Left ventricle myocardium inferior (tissue), 1 donor: ENCODE measurements at places on chromosomes 3 and 15.

DNA sequence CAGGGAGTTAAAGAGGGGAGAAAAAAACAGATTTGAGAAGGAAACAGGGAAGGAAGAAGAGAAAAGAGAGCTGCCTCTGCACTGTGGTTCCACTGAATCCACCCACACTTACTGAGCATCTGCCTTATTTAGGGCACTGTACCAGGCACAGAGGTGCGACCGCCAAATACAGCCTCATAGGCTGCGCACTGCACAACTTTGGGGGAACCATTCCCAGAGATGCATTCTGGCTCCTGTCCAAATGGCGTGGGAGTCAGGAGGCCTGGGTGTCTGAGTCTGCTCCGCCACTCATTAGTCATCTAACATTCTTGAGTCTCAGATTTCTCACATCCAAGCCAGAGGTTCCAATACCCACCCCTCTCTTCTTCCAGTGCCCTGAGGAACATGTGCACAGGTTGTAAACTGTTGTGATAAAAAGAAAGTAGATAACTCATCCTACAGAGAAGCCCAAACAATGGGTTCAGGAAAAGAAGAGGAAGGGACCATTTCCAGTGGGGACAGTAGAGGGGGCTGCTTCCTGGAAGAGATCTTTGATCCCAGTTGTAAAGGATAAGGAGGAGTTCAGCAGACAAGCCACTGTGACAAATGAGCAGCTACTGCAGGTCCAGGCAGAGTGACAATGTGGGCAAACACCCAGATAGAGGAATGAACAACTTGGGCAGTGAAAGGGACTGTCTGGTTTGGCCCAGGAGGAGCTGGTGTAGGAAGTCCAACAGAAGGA, 254.6 kb downstream of the UACA start:
- DNase-seq, result no peak

- no peak for DNase-seq
Measured at GRCh38 chr3:47416041-47416440, 35.2 kb downstream of the PTPN23 start.

DNA sequence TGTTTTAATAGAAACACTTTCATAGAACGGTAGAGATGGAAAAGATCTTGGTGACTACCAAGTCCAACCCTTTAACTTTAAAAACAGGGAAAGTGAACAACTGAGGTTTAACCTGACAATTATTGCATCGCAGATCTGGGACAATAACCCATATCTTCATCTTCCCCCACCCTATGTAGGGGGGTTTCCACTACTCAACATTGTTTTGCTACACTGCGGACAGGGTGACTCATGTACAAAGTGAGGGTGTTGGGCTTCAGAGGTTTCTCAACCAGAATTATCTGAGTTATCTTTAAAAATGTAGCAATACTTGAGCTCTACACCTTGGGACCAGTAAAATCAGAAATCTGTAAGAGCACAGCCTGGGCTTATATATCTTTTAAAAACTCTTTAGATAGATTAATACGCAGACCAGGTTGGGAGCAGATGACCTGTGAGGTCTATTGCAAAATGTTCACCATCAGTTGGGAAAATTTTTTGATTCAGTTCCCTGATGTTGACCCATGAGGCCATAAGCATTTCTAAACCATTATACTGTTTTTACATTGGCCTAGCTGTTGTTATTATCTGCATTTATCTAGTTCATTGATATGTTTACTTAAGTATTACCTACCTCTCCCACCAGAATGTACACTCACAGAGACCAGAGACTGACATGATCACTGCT, 103.6 kb upstream of the ICE2 start:
- DNase-seq, result no peak

GRCh38 chr3:142941373-142942123, 21.9 kb downstream of the PAQR9 start:
- no peak for DNase-seq

GRCh38 chr3:8470801-8471200, 30.8 kb upstream of the LMCD1 start:
- DNase-seq, result no peak

GRCh38 chr3:154893813-154894212, 186.3 kb upstream of the MME start:
- no peak for DNase-seq

- no peak for DNase-seq
Measured at GRCh38 chr3:13896473-13897154, 16.7 kb upstream of the WNT7A start.

DNA sequence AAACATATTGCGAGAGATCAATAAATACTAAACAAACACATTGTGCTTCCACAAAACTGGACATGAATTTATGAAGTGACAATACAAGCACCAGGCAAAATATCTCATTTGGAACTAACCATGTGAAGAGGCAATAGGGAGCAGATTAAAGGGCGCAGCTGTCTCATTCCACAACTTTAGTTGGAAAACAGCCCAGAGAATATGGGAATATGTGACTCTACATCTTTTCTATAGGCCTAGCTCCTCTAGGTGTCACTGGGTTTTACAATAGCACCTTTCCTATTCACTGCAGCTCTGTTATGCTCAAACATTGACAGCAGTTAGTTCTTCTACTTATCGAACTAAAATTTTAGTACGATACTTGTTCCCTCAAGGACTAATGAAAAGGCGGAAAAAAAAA, 866.3 kb upstream of the GBE1 start:
- no peak for DNase-seq

GRCh38 chr3:33196538-33196937, 22.1 kb downstream of the SUSD5 start:
- no peak for DNase-seq

DNA sequence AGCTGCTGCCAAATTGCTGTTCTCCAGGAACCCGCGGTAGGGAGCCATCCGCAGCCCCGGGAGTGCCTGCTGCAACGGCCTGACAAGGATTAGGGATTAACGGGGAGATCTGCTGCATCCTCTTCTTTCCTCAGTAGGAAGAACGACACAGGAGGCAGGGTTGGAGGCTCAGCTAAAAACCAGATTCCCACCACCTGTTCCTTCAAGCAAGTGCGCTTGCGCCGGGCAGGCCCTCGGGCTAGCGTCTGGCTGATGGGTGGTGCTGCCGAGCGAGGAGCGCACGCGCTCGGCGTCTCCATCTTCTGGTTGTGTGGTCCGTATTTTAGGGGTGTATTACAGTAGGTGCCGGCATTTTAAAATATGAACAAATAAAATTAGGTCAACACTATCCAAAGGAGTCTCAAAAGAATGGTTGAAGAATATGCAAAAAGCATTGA, 25.4 kb upstream of the SLC25A26 start:
- peak; percentile 57 for DNase-seq

DNA sequence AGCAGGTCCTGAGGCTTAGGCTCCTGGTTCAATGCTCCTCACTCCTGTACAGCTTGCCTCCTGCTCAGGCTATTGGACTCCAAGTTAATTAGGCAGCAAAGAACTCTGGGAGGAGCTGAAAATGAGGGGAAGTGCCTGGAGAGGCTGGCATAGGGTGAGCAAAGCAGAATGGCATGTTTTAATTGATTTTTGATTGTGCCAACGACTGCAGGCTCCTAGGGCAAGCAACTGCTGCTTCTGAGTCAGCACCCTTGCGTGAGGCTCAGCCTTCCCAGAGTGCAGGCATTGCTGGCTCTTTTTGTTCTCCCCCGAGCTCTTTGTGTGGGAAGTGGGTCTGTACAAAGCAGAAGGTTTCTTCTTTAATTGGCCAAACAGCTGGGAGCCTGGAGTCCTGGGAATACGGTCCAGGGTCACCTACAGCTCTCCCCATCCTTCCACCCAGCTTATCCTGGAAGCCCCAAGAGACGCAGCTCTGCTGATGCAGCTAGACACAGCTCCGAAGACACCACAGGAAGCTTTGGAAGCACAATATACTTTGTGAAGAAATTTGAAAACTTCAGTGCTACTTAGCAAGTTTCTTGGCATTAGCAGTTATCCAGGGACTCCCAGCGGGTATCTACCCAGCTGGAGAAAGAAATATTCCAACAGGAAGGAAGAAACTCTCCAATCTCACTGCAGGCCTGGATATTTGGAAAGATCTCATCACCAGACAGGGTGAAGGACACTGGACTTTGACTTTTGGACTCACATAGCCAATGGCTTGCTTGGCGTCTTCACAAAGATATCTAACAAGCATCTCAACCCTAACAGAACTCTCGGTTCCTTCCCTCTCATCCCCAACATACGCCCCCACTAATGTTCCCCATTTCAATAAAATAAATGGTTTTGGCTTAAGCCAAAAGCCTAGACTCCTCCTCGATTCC, 76.8 kb downstream of the BDH1 start:
- DNase-seq, result no peak

- DNase-seq, result no peak
Measured at GRCh38 chr3:24296441-24297205, 198.0 kb downstream of the THRB start.

DNA sequence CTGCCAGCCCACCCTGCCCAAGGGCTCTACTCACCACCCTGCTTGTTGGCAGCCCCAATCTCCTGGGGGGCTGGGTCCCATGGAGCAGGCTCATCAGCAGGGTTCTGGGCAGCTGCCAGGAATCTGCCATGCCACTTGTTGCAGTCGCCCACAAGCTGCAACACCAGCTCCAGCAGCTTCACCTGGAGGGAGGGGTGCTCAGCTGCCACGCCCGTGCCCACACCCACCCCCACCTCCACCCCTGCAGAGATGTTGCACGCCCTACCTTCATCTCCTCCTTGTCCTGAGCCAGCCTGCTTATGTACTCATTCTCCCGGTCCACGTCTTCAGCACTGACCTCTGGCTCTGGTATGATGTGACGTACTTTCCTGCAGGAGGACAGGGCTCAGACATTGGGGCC, 77.9 kb upstream of the C2CD4B start:
- DNase-seq, result no peak

DNA sequence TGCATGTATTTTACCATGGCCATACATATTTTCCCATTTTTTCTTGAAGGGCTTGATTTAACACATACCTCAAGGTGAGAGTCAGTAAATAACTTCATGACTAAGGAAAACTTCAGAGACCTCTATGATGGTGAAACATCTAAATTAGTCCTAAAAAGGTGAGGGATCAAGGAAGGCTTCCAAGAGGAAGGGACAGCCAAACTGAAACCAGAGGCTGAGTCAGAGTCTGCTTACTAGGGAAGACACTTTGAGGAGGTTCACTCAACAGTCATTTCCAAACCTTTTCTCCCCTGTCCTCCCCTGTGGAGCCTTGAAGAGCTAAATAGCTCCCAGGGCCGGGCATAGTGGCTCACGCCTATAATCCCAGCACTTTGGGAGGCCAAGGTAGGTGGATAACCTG, 206.6 kb downstream of the SHQ1 start:
- no peak for DNase-seq

DNA sequence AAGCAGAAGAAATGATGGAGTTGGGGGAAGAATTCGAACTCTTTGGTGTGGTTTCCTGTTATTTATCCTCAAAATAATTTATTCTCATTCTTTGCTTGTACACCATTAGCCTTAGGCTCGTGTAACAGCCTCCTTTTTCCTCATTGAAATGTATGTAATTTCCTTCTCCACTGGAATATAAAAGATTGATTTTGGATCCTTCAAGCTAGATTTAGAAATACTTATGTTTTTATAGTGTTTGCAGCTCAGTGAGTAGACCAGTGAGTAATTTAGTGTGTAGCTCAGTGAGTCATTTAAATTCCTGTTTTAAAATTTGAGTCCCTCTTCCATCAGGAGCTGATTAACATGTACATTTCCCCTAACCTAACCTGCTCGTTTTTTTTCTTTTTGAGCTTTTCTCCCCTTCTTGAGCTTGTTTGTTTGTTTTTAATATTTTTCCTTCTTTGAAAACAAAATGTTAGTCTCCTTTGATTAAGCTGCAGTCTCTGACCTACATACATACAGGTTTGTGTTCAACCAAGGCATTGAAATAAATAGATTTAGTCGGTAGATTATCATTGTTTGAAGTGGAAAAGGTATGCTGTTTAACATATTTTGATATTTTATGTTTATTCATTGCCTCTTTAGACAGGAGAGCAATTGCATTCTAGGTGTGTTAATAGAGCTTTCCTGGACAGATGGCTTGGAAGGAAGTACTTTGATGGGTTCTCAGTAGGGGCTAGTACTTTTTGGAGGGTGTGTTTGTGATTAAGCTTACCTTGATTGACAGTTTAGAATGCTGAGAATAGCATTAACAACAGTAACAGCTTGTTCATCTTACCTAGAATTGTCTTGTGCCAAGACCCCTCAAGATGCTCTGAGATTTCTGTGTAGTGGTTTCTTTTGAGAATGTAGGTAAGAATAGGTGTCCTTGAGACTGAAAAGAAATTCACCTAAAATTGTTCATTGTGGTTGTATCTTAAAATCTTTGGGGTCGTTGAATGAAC, 5.9 kb downstream of the USP3 start:
- no peak for DNase-seq

DNA sequence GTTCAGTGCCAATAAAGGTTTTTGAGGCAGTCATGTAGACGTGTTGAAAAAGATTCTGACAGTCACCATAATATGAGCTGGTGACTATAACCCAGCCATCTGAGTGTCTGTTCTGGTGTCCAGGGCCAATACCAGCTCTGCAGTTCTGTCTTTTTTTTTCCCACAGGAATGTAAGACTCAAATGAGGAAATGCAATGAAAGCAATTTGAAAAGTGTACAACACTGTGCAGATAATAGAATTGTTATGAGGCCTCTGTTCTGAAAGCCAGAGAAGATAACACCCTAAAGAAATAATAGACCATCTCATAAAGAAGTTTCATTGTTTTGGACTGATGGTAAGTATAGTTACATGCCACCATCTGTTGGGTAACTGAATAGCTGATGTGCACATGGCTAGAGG, 57.1 kb downstream of the CLDN1 start:
- no peak for DNase-seq

GRCh38 chr3:171228240-171228639, 201.7 kb upstream of the SLC2A2 start:
- DNase-seq, result no peak

- DNase-seq, result no peak
Measured at GRCh38 chr3:40228792-40229350, 80.6 kb upstream of the EIF1B start.

DNA sequence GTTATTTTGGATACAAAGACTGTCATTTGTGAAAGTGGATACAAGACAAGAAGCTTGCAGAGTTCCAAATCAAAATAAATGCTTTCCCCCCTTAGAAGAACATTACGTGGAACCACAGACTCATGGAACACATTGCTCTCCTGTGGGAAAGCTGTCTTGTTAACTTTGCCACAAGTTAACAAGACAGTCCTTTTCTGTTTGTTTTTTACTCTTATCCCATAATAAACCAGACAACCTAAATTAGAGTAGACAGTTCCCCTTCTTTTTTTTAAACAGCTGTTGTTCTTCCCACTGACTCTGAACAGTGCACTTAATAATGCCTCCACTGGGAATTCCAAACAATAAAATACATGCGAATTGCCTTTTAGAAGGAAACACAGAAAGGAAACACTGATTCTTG, 255.3 kb upstream of the UBE2E2 start:
- no peak for DNase-seq

- DNase-seq, result no peak
Measured at GRCh38 chr15:53695365-53695764, 64.1 kb downstream of the WDR72 start.
